ENCODE measurements at places on chromosomes 13 and 19.
A peak's percentile ranks its signal among the peaks of the same experiment; 100 is the strongest.

- DNase-seq: peak; percentile 64
Observed at GRCh38 chr19:5934774-5935472, 20.9 kb downstream of the CAPS start.

DNA sequence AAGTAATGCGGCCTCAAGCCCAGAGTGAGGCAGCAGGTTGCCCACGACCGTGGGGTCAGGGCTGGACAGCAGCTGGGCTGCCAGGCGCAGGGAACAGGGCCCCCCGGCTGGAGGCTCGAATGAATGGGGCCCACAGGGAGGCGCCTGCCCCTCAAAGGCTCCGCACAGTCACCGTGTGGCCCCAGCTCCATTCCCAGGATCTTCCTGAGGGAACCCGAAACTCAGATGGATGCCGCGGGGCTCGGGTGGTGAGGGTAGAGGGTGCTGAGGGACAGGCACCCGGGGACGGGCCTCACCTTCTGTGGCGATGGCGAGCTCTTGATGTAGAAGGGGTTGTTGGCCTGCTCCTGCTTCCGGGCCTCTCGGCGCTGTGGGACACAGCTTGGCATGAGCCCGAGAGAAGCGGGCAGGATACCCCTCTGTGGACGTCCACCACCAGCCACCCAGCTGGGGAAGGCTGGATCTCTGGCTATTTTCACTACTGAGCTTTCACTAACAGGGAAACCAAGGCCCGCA, 19.3 kb downstream of the IZUMO4 start:
- no peak for DNase-seq

DNA sequence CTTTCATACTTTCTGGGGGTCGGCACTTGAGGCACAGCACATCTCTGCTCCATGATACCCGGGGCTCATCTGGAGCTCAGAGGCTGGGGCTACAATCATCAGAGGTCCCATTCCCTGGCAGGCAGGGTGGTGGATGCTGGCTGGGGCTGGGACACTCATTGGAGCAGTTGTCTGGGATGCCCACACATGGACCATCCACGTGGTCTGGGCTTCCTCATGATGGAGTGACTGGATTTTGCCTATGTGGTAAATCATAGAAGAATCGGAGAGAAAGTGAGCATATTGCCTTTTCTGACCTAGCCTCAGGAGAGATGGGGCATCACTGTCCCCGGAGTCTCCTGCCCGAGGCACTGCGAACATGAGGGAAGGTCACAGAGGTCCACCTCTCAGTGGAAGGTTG, 91.4 kb upstream of the IRS2 start:
- no peak for DNase-seq

DNA sequence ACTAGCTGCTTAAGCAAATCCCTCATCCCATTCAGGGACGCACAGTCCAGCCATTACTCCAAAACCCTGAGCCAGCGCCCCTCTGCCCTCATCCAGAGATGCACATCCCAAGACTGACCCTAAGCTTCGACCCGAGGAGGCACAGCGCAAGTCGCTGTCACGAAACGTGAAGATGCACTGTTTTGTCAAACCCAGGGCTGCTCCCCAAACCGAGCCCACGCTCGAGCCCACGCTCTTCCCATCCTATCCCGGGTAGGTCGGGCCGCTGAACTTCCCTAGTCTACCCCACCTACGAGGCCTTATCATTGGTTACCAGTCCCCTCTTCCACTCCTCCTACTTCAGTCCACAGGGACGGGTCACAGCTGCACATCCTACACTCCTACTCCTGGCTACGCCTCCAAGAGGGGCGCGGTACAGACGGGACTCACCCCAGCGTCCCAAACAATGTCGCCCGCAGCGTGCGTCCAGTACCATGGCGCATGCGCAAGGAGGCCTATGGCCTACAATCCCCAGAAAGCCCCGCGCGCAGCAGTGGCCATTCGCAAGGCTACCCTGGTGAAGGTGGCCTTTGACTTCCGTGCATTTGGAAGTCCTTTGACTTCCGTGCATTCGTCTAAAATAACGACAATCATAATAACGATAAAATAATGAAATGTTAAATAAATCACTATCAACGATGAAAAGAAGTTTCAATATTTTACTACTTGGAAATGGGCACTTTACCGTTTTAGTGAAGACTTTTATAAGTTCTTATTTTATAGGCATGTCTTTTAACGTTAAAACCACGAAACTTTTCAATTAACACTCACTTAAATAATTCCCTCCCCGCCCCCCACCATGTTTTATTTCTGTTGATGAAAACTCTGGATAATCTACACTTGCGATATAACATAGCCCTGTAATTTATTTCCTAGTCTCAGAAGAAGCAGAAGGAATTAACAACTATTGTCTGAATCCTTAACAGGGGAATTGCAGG, at the start of gene ZNF285:
Gene ZNF285 (minus strand): TSS at position 470 of the 977 bp plus-strand sequence. CDS start 4,395 bp downstream, outside the sequence.
- DNase-seq: peak; percentile 94

DNA sequence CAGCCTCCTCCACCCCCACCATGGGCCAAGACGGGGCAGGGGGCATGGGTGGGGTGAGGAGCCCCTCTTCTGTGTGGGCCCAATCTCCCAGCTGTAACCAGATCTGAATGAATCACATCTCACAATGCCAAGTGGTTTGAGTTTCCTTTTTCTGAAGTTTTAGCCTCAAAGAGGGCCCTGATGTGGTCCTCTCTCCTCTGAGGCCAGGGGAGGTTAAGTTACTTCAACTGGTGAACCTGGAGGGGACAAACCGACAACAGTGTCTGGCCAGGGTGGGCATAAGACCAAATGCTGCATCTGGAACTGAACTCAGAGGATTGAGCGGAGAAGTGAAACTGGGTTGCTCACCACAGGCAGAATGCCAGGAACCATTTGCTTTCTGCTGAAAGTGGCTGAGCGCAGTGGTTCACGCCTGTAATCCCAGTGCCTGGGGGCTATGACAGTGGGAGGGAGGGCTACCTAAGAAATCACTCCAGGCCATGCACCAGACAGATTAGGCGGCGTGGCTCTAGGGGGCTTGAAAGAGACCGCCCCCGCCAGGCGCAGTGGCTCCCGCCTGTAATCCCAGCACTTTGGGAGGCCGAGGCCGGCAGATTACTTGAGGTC, 15.4 kb upstream of the IRGC start:
- DNase-seq: peak; percentile 39

DNA sequence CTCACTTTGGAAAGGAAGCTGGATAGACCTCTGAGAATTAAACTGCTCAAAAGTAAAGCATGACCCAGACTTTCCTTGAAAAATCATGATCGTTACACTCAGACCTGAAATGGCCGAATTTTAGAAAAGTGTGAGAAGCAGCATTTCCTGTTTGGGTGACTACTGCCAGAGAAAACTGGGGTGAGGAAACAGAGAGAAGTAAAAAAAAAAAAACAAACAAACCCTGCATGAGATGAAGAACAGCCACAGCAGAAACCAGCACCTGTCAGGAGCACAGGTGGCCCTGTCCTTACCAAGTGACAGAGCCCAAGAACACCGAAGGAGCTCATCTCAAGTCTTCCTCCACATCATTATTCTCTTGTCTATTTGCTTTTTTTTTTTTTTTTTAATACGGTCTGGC, 12.0 kb upstream of the ADPRHL1 start:
- DNase-seq: no peak

DNA sequence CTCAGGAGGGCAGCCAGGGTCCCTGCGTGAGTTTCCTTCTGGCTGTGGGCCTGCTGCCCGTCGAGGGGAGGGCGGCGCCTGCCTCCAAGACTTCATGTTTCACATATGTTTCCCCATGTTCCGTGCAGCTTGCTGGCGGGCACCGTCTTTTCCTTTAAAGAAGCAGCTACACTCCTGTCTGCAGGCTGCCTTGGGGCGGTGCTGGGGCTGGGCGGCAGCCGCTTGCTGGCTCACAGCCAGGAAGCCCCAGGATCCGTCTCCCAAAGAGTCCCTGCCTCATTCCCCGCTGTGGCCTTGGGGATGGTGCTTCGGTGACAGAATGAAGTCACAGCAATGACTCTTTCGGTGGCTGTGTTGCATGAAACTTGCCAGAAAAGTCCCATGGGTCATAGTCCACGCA, 24.9 kb downstream of the PIAS4 start:
- no peak for DNase-seq

DNA sequence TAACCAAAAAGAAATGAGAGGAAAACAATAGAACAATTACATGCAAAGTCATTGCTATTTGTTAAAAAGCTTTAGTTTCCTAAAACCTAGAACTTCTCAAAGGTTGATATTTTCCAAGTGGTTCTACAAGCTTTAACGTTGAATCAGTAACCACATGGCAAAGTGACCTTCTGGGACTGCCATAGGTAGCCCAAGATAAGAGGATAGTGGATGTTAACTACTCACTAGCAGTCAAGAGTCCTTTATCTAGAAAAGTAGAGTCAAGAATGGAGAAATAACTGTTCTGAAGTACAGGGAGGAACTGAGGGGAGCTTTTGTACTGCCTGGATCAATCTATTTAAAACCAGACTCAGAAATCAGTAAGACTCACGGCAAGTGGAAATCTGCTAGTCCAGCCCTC, 9.9 kb upstream of the SLC46A3 start:
- DNase-seq: no peak

- no peak for DNase-seq
Observed at GRCh38 chr19:12626958-12627357, 16.2 kb downstream of the ZNF791 start.

GRCh38 chr19:11382898-11383705, 1.0 kb downstream of the EPOR start:
- no peak for DNase-seq

DNA sequence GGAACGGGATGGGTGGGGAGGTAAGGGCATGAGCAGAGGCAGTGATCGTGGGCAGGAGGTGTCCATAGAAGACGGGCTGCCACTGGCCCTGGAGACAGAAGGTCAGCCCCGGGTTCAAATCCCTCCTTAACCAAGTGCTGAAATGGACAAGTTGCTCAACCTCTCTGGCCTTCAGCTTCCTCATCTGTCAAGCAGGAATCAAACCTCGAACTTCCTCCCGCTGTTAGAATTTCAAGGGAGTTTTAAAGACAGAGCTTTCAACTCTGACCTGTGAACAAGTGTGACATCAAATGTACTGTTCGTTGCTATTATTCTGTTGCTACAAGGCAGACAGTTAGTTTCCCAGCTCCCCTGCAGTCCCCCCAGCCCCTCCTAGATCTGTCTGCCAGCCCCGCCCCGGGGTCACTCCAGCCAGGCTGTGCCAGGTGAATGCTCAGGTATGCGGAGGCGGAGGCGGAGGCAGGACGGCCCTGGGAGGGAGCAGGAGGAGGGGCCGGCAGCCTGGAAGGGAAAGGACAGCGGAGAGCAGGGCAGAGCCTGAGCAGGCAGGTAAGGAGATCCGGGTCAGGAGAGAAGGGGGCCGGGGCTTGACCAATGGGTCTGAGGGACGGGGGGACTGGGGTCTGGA, at the start of gene EPS8L1:
Gene EPS8L1 (plus strand): TSS at position 499 of the 628 bp plus-strand sequence. CDS start 576 bp downstream, outside the sequence.
- DNase-seq: no peak

- no peak for DNase-seq
Observed at GRCh38 chr19:8573316-8573715, 3.9 kb downstream of the MYO1F start.

DNA sequence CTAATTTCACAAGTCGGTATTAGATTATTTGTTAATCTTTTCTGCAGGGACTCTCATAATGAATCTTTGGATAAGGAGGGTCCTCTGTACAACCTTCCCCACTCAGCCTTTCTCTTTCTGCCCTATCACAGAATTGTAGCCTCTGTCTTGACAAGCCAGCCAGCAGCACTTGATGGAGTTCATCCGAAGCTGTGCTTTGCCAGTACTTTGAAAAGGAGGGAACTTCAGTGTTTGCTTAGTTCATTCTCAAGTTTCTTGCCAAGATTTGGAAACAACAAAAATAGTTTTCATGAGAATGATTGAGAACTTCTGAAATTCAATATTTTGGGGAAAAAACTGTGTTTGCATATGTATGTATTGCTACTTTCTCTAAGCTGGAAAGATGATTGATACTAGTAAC, 69.3 kb upstream of the HMGB1 start:
- DNase-seq: no peak

GRCh38 chr13:43831088-43831487, 44.3 kb upstream of the ENOX1 start:
- DNase-seq: no peak

- DNase-seq: no peak
Observed at GRCh38 chr13:110306960-110307766, at the start of the genes COL4A1 and COL4A2. TSS of gene COL4A1 (minus strand) at chr13:110307157. CDS start at chr13:110307027, 130 bp downstream. TSS of gene COL4A2 (plus strand) at chr13:110307284. CDS start at chr13:110307904, 620 bp downstream.
